Activated CD8-positive, alpha-beta T cell treated with anti-CD3 and anti-CD28 coated beads for 36 hours (primary cell): ENCODE measurements at places on chromosomes 6 and 20. TPM values are rescaled to one million over a fixed set of nuclear protein-coding genes. Genes with fewer than 3 reads are reported as not detected.
A peak's percentile ranks its signal among the peaks of the same experiment; 100 is the strongest.

The GATA5 gene
- not detected for total RNA-seq

The TP53TG5 gene
- total RNA-seq = 0.29 TPM

The GRIK2 gene
- not detected for total RNA-seq

The PDE7B gene
- 0.68 TPM for total RNA-seq

The ATP9A gene
- 0.58 TPM for total RNA-seq

DNA sequence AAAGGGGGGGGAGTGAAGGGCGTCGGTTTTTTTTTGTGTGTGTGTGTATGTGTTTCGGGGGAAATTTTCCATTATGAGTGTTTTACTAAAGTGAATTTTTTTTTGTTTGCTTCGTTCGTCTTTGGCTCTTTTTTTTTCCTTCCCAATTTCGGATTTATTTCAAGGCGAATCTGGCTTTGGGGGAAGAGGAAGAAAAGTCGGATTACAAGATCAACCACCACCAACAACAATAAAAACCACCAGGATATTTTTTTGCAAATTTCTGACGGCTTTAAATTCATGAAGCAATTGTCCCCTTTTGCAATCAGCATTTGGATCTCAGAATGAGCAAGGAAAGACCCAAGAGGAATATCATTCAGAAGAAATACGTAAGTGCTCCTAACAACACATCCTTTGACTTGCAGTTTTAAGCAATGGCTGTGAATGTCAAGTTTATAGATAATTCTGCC is 372 bp downstream of the JARID2 start:
- peak overlapping the region; percentile 97 for H3K27ac ChIP-seq
- H3K4me3 ChIP-seq = peak overlapping the region; percentile 100
- H3K36me3 ChIP-seq = peaks cover 20% of the 10 kb centered on the region

GRCh38 chr6:21305893-21306332 is 287.6 kb upstream of the SOX4 start:
- no peak overlapping the region for H3K4me3 ChIP-seq
- no peak overlapping the region for H3K27ac ChIP-seq
- H3K27me3 ChIP-seq = peaks cover 2% of the 10 kb centered on the region
- H3K36me3 ChIP-seq = no peaks in the 10 kb centered on the region

- no peak overlapping the region for H3K4me3 ChIP-seq
- H3K27me3 ChIP-seq = peaks cover 9% of the 10 kb centered on the region
- H3K4me1 ChIP-seq = no peaks in the 10 kb centered on the region
- no peak for DNase-seq
Measured at GRCh38 chr20:20888266-20888656, 175.8 kb upstream of the RALGAPA2 start.

DNA sequence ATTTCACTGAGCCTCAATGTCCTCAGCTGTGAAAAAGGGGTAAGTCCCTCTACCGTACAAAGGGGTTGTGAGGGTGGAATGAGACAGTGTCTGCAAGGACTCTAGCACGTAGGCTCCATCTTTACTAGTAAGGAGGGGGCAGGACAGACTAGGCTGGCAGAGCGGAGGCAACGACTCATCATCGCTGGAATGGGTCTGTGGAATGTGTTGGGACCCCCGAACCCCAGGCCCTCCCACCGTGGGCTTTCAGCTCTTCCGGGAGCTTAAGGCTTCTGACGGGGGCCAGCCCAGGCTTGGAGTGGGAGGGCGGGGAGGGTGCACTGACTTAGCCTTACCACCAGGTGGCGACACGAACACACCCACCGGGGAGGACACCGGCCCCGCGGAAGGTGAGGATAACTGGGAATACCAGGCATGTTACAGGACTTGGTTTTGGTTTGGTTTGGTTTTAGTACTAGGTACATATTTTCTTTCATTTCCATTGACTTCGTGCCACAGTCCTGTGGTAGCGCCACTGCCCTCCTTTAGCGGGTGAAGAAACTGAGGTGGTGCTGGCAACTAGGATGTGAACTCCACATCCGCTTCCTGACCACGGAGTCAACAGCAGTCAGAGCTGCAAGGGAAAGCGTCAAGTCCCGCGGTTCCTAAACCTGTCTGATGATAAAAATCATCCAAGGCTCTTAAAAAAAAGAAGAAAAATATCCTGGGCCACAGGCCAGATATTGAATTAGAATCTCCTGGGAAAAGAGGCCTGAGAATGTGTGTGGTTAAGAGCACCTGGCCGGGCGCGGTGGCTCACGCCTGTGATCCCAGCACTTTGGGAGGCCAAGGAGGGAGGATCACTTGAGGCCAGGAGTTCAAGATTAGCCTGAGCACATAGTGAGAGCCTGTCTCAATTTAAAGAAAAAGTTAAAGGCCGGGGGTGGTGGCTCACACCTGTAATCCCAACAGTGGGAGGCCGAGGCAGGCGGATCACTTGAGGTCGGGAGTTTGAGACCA is 10.3 kb upstream of the TULP1 start:
- peaks cover 9% of the 10 kb centered on the region for H3K4me1 ChIP-seq
- no peaks in the 10 kb centered on the region for H3K27me3 ChIP-seq
- H3K27ac ChIP-seq = peak overlapping the region; percentile 63
- no peaks in the 10 kb centered on the region for H3K36me3 ChIP-seq
- peak; percentile 81 for DNase-seq

DNA sequence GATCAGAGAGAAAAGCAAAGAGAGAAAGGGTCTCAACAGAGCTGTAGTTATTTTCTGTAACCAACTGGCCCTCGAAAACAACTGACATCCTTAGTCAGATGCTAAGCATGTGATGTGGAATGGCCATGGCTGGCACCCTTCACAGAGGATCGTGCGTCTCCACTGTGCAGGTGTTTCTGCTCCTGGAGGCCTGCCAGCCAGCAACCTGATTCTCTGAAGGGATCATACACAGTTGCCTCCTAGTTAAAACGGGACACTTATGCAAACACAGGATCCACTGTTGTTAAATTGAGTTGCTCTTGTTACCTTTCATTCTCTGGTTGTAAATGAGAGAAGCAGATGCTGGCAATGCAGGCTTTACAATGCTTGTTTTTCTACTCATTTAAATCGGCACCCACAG is 148.5 kb downstream of the HDGFL1 start:
- H3K36me3 ChIP-seq = no peaks in the 10 kb centered on the region
- no peaks in the 10 kb centered on the region for H3K4me1 ChIP-seq
- H3K27ac ChIP-seq = no peak overlapping the region
- DNase-seq = no peak

DNA sequence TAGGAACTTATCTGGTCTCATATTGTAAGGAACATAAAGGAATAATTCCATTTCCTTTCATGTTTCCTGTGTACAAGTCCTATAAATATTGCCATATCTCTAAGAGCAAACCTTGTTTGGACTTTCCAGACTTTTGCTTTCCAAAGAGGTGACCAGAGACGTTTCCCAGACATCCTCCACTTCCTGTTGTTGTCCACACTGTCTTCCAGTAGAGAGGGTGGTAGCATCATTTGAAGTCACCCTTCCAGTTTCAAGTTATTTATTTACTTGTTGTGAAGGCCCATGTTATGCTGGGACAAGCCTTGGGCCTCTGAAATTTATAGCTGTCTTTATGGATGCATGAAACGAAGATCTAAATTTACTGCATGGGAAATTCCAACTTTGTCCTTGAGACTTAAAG is 10.6 kb upstream of the TGM3 start:
- no peaks in the 10 kb centered on the region for H3K36me3 ChIP-seq
- H3K4me1 ChIP-seq = no peaks in the 10 kb centered on the region
- no peak overlapping the region for H3K27ac ChIP-seq
- peaks cover 9% of the 10 kb centered on the region for H3K27me3 ChIP-seq
- H3K4me3 ChIP-seq = no peak overlapping the region
- DNase-seq = no peak

DNA sequence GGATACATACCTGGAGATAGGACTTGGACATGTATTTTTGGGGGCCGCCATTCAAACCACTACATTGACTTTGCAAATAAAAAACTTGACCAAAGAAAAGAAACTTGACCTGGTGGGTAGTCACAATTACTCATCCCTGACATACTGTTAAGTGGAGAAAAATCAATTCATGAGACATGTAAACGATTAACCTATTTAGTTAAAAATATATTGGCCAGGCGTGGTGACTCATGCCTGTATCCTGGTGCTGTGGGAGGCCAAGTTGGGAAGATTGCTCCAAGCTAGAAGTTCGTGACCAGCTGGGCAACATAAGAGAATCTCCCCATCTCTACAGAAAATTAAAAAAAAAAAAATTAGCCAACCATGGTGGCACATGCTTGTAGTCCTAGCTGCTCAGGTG is 2.5 kb upstream of the SRSF12 start:
- no peak for DNase-seq
- peaks cover 5% of the 10 kb centered on the region for H3K4me1 ChIP-seq
- H3K36me3 ChIP-seq = no peaks in the 10 kb centered on the region
- no peak overlapping the region for H3K4me3 ChIP-seq
- peaks cover 9% of the 10 kb centered on the region for H3K27me3 ChIP-seq
